ENCODE measurements at places on chromosomes 2 and 18.

DNA sequence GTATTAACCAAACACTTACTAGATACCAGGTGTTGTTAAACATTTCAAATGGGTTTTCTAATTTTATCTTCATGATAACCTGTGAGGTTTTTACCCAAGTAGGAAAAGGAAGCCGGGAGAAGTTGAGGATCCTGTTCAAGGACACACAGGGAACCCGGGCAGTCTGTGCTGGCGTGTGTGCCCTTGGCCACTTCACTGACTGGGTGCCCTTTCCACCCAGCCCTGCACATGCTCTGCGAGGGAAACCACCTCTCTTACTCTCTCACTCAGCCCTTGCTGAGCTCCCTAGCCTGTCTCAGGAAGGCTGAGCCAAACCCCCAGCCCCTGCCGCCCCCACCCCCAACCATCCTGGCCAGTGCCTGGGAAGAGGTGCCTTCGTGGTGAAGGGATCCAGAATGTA, 51.8 kb downstream of the TEX44 start:
- DNase-seq: no peak

DNA sequence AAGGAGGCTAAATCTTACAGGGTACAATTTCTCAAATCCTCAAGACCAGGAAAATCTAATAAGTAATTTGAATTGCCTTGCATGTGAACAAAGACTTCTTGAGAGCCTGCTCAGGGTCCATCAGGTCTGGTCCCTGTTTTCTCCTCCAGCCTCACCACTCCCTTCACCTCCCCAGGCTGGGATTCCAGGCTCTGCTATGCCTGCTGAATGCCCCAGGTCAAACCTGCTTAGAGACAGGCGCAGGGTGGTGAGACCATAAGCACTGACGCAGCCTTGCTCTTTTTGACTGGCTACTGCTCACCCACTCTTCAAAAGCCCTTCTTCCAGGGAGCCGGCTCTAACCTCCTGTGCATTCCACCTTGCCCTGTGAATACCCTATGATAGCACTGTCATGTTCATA, 356.4 kb upstream of the ACVR2A start:
- DNase-seq: no peak

- DNase-seq: no peak
Measured at GRCh38 chr2:234241656-234242458, 191.4 kb downstream of the SPP2 start.

DNA sequence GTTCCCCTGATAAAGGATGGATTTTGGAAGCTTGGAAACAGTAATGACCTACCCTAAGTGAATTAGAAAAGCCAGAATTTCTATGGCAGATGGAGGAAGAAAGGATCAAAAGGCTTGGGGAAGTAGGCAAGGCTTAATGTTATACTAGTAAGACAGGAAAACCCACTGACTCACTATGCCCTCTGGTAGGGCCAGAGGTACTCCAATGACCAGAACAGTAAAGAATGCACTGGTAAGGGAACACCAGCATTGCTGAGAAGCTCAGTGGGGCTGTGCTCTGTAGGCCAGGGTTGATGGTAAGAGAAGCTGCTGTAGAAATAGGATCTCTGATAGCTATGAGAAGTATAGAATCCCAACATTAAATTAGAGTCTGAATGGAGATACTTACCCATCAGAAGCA, 126.4 kb downstream of the GFPT1 start:
- no peak for DNase-seq

DNA sequence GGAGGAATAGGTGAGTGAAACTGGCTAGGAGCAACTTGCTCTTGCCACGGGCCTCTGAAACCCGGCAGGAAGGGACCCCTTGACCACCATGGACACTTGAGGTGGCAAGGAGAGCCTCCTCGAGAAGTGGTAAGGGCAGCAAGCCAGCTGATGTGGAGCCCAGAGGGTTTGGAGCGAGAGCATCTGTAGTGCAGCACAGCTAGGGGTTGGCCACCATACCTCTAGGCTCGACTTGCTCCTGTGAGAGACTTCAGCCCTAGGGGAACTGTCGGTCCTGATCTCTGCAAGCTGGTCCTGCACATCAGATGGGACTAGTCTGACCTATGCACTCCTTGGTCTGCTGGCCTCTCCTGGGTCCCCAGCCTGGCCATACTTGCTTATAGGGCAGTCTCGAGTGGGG, 158.4 kb downstream of the CCDC178 start:
- no peak for DNase-seq

- DNase-seq: no peak
Measured at GRCh38 chr2:67217398-67217797, 179.7 kb upstream of the ETAA1 start.

DNA sequence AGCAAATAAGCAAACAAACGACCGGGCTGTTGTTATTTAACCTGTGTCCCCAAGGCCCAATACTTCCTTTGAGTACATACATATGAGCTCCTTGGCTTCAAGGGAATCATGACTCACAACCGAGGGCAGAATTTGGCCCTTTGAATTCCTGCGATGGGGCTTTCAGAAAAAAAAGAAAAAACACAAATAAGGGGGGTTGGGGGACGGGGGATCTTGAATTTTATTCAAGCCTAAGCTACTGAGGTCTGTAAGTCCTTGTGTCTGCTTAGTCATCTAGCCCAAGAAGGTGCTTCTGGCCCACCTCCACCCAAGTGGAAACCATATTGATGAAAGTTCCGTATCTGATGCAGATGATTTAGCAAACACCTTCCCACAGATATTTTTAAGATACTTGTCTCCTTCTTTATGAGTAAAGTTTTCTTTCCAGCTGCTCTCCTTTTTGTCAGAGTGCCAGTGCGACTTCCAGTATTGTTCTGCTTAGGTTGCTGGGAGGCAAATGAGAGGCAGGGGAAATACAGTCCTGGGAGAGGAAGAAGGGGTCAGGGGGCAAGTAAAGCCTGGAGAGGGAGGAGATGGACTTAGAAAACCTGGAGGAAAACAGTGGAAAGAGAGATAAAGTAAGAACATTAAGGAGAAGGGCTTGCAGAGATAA, 169.6 kb downstream of the ZEB2 start:
- peak; percentile 16 for DNase-seq

GRCh38 chr2:242054881-242055801, 185.6 kb downstream of the RTP5 start:
- no peak for DNase-seq

DNA sequence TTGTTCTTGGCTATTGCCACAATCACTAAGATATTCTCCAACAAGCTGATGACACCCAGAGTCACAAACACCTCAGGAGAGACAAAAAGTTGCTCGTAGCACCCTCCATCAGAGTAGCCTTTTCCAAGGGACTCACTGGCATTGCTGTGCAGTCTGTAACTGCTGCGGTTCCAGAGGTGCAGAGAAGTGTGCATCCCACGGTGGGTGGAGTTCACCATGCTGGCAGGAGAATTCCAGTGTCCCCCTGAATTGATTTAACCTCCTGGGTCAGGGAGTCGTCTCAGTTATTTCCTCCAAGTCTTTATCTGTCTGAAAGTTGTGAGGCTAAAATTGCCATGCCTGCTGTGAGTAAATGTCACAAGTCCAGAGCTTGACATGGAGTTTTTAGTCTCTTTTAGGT, 443 bp downstream of the MC4R start:
- DNase-seq: no peak
